NCI-H1694 treated with DMSO at 0.1 percent for 48 hours (cell line): ENCODE measurements at places on chromosomes 11 and 22.

DNA sequence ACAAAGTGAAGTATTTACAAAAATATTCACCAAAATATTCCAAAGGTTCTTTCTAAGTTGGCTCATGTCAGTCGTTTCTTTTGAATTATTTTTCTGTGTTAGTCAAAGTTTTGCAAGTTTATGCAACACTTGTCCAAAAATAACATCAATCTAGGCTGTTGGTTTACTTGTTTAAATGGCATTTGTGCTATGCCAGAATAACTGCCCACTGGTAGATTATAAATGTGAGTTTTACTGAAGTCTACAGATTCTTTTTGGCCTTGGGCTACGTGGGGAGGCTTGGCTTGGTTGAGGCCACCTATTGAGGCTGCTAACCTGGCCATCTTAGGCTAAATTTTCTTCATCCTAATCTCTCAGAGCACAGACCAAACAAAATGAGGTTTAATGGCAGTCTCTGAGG lies 1091.9 kb upstream of the RAG2 start:
- DNase-seq = no peak

DNA sequence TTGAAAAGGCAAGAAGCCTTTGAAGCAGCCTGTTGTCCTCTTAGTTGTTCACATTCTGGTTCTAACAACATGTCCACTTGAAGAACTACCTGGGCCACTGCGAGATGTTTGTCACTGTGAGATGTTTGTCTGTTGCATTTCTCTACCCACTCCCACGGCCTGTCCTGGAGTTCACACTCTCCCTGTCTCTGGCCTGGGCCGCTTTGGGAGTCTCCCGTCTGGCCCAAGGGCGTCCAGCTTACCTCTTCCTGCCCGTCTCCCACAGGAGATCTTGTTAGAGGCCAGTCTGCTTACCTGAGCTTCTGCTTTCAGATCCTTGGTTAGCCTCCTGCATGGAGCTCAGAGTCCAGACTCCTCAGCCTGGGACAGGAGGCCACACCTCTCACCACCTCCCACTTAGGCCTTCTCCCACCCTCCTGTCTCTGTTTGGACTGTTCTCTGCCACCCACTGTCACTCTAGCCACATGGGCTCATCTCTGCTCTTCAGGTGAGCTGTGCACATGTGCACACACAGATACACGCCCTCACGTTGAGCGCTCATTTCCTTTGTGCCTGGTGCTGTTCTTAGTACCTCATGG lies 66.0 kb downstream of the TBC1D22A start:
- DNase-seq = no peak

GRCh38 chr22:21632237-21632895 lies at the start of gene CCDC116:
Gene CCDC116 (plus strand): TSS chr22:21632760. CDS start chr22:21633182, 422 bp downstream.
- DNase-seq = no peak

GRCh38 chr22:22674467-22674866 lies 30.1 kb downstream of the GGTLC2 start:
- DNase-seq = no peak

DNA sequence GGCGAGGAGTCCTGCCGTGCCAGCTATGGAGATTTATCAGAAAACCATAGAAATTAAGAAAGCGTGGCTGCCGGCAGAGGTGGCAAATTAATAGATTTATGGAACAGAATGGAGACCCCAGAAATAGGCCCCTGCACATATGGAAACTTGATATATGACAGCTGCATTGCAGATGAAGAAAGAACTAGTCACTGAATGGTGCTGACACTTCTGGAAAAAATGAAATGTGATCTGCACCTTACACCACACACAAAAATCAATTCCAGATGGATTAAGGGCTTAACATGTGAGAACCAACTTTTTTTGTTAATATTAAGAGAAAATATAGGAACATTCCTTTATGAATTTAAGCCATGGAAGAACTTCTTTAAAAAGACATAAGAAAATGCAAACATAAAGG lies 40.3 kb upstream of the TSKU start:
- DNase-seq = no peak

DNA sequence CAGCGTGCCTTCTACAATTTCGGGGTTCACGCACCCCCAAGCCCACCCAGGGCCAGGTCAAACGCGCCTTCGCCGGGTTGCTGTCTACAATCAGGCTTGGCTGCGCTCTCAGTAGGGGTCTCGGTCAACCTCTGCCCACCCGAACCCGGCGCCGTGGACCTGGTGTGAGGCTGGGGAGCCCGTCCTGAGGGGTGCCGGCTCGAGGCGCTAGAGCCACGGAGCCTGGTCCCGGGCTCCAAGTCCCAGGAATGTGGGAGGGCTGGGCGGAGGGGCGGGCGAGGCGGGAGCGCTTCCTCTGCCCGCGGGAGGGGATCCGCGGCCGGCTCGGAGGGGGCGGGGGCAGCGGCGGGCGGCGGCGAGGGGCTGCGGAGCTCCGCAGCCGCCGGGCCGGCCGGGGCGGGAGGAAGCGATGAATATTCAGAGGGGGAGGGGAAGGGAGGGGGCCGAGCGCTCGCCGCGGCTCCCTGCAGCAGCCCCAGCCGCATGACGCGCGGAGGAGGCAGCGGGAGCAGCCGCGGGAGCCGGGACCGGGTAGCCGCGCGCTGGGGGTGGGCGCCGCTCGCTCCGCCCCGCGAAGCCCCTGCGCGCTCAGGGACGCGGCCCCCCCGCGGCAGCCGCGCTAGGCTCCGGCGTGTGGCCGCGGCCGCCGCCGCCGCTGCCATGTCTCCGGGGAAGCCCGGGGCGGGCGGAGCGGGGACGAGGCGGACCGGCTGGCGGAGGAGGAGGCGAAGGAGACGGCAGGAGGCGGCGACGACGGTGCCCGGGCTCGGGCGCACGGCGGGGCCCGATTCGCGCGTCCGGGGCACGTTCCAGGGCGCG lies at the start of gene PTPRJ:
Gene PTPRJ (plus strand): TSS at position 472 of the 819 bp plus-strand sequence. CDS start 354 bp downstream, outside the sequence.
- DNase-seq = no peak

- peak; percentile 23 for DNase-seq
These were observed 118.1 kb downstream of the BBOX1 start for GRCh38 chr11:27158456-27159334.

DNA sequence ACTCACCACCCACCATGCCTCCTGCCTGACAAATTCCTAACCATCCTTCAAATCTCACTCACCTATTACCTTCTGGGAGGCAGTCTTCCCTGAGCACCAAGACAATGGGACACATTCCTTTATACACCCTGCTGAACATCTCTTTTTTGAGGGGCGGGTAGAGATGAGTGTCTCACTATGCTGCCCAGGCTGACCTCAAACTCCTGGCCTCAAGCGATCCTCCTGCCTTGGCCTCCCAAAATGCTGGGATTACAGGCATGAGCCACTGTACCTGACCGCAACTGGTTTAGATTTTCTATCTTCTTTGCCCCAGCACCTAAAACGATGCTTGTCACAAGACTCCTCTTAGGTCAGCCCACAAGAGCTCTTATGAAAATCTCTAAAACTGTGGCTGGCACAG lies 7.1 kb downstream of the TIMM10 start:
- no peak for DNase-seq

- peak; percentile 41 for DNase-seq
These were observed 755.8 kb downstream of the NTM start for GRCh38 chr11:132125988-132126871.
